SK-N-DZ (cell line): ENCODE measurements at places on chromosomes 1 and 21.

DNA sequence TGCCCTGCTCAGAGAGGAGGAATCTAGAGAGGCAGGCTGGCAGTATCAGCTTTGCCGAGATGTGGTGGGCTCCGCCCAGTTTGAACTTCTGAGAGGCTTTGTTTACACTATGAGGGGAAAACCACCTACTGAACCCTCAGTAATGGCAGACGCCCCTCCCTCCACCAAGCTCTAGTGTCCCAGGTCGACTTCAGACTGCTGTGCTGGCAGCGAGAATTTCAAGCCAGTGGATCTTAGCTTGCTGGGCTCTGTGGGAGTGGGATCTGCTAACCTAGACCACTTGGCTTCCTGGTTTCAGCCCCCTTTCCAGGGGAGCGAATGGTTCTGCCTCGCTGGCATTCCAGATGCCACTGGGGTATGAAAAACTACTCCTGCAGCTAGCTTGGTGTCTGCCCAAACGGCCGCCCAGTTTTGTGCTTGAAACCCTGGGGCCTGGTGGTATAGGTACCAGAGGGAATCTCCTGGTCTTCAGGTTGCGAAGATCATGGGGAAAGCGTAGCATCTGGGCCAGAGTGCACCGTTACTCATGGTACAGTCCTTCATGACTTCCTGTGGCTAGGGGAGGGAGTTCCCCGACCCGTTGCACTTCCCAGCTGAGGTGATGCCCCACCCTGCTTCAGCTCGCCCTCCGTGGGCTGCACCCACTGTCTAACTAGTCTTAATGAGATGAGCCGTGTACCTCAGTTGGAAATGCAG lies 43.6 kb downstream of the C21orf91 start:
- DNase-seq: no peak

- no peak for DNase-seq
These were observed 60.8 kb downstream of the NDUFS5 start for GRCh38 chr1:39086865-39087409.

GRCh38 chr1:14626869-14627607 lies 28.6 kb downstream of the KAZN start:
- DNase-seq: peak; percentile 94

DNA sequence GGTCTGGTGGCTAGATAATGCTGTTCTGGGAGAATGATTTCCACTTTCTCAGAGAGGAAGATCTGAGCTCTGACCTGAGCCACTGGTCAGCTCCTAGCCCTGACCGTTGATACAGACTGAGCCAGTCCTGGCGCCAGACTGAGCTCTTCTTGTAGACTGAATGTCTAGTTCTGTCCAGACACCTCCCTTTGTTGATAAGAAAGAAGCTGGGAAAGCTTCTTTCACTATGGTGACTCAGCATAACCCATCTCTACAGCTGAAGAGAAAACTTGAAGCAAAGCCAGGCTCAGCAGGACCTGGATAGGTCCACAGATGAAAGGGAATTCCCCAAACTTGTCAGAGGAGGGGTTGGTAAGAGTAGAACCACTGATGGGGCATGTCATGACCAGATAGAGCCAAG lies 9.9 kb upstream of the TRABD2B start:
- no peak for DNase-seq

DNA sequence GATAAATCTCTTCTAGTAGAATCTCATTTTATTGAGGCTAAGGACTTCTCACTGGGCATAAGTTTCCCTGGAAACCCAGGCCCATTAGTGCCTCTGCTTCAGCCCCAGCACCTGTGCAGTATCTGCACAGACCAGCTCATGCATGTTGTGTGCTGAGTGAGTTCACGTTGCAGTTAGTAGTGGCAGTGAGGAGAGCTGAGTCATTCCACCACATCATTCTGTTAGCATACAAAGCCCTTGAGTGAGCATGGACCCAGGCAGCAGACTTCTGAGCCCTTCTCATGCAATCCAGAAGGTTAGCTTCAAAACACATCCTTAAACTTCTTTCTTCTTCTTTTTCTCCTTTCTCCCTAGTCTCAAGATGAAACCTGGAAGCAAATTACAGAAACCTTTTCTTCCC lies 45.8 kb upstream of the NTPCR start:
- DNase-seq: no peak

- no peak for DNase-seq
These were observed 137.2 kb downstream of the KCTD3 start for GRCh38 chr1:215704089-215704860.

DNA sequence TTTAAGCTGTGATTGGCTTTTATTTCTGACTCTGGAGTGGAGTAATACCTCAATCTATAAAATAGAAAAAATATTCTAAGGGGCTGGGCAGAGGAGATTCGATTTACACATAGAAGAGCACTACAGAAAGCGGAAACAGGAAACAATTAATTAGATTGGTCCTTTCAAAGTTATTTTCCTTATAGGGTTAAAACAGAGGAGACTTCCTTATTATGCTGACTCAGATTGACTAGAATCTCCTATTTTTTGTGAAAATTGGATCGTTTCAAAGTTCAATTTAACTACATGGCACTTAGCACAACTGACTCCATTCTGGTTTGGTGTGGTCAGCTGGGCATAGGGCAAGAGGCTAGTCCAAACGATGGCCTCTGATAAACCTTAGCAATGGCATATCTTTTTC lies 48.3 kb upstream of the NCAM2 start:
- no peak for DNase-seq
